ENCODE measurements at places on chromosomes 16 and 17. TPM values are rescaled to one million over a fixed set of nuclear protein-coding genes. Genes with fewer than 3 reads are reported as not detected.

GRCh38 chr16:69486724-69487123 lies 62.3 kb downstream of the CYB5B start:
- DNase-seq = no peak

DNA sequence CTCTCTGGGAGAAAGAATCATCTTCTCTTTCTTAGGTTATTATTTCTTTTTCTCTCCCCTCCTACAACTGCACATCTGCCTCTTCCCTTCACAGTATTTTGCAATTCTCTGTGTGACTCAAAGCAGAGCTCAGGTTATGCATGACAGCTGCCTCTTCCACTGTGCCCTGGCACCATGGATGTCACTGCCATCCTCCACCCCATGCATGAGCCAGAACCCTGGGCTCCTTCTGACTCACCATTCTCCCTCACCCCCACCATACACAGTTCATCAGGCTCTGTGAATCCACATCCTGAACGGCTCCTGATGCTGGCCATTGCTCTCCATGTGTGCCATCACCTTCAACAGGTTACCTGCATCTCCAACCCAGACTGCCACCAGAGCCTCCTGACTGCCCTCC lies 23.9 kb downstream of the CA10 start:
- no peak for DNase-seq

DNA sequence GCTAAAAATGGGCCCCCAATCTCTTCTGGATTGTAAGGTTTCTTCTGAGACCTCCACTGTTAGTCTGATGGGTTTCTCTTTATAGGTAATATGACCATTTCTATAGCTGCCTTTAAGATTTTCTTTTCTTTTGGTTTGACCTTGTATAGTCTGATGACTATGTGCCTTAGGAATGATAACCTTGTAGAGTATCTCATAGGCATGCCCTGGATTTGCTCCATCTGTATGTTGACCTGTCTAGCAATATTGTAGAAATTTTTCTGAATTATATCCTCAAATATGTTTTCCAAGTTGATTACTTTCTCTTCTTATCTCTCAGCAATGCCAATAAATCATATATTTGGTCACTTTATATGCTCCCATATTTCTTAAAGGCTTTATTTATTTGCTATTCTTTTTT lies 1403.8 kb upstream of the GOT2 start:
- DNase-seq = no peak

- no peak for DNase-seq
Measured at GRCh38 chr17:61302953-61303816, 96.5 kb upstream of the TBX2 start.

- no peak for DNase-seq
Measured at GRCh38 chr17:71224824-71225575, 895.8 kb upstream of the SOX9 start.

- no peak for DNase-seq
Measured at GRCh38 chr16:678209-678857, 1.9 kb upstream of the STUB1 start.

GRCh38 chr16:49681217-49681883 lies 174.6 kb downstream of the ZNF423 start:
- no peak for DNase-seq

- no peak for DNase-seq
Measured at GRCh38 chr17:31559584-31560501, 168.4 kb downstream of the RAB11FIP4 start.

LCAT gene
- 2.3 TPM for total RNA-seq

XYLT1 gene
- total RNA-seq = under 0.01 TPM

SLC16A6 gene
- 0.18 TPM for total RNA-seq

TP53TG3F gene
- not detected for total RNA-seq

RBFOX1 gene
- total RNA-seq = 11.6 TPM

OR4D1 gene
- total RNA-seq = not detected

KRTAP9-4 gene
- total RNA-seq = not detected

NLE1 gene
- total RNA-seq = 23.9 TPM

ALOX12B gene
- not detected for total RNA-seq

Measured in SJCRH30 (cell line).